ENCODE measurements at places on chromosomes 5 and 9.
A peak's percentile ranks its signal among the peaks of the same experiment; 100 is the strongest.

DNA sequence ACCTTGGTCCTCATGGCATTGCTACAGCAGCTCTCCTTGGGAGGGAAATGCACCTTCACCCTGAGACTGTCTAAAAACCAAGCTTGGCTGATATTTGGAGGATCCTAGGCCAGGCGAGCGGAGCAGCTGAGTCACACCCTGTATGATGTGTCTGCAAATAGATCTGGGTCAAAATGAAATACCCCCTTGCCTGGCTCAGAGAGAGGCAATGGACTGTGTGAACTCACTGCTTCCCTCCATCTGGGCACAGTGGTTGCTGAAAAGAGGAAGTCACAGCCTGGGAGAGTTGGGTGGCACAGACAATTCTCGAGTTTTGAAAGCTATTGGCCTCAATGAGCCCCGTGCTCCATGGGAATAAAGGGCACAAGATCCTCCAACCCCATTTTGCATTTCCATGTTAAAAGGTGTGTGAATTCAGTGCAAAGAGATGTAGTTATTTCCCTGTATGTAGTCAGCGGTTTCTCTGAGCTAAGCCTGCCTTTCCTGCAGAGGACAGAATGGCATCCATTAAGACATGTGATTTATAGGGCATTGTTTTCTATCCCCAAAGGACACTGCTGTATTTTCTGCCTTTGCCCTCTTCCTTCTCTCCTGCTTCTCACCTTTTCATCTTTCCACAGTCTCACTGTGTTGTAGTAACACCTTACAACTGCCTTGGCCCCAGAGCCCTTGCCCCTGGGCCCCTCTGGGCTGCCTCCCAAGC lies 177.2 kb downstream of the GADD45G start:
- peak; percentile 8 for DNase-seq

DNA sequence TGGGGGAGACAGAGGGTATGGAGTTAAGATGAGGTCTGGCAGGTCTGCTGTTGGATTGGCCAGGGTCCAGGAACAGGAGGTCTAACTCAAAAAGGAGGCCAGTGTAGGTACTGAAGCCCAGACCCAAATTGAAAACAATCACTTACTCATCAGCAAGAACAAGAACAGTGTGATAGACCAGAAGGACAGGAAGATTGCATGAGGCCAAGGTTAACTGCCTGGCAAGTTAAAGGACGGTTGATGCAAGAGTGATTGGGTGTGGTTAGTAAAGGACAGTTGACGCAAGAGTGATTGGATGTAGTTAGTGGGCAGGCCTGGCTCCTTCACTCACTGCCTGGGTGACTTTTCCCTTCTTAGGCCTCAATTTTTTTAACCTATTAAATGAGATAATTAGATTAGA lies 132.6 kb downstream of the PDZD2 start:
- DNase-seq: no peak

- DNase-seq: no peak
These were observed 298.3 kb upstream of the TNC start for GRCh38 chr9:115416299-115416698.

GRCh38 chr9:121239071-121239470 lies 28.9 kb upstream of the GSN start:
- DNase-seq: no peak

DNA sequence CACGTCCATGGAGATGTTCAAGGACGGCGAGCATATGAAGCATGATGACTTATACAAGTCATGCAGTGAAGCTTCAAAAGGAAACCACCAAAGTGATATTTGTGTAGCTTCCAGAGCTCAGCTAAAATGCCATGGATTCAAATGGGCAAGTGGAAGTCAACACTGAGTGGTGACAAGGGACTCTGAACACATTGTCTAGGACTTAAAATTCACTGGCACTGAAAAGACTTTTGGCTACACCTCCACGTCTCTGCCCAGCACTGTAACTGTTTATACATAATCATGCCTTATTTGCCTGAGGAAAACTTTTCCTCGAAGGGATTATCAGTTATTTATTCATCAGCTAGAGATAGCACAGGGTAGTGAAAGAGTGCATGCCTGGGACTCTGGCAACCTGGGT lies 15.2 kb downstream of the CTXN3 start:
- no peak for DNase-seq

DNA sequence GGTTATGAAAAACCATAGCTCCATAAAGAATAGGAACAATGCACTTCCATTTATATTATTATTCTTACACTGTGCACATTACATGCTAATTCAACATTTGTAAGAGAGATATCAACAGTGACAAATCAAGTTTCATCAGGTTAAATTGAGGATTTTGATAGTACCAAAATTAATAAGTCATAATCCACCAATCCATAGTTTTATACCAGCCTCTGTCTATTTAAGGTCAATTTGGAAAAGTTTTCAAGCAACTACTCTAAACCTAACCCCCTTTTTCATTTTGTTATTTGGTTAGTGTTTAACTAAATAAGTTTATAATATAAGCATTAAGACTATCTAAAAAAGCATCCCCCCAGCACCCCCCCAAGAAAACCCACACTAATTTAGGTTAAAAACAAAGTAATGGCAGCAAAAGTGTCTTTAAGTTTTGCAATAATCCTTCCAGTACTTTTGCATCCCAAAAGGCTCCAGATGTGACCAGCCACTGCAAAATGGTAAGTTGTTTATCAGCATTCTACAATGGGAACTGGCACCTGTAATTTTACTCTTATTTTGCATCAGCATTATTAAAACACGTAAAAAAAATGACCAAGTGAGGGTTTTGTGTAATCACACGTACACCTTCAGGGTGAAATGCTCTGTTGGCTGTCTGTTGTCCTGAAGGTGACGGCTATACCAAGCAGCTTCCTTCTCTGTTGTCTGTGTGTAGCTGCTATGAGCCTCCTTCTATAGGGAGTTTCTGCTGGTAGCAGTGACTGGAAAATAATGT lies 36.8 kb upstream of the SSBP2 start:
- DNase-seq: no peak

- DNase-seq: no peak
These were observed 7.6 kb upstream of the GRPEL2 start for GRCh38 chr5:149337736-149338135.

GRCh38 chr9:98521141-98521540 lies 187.6 kb downstream of the GABBR2 start:
- peak; percentile 38 for DNase-seq

GRCh38 chr5:101306391-101307137 lies 403.5 kb upstream of the ST8SIA4 start:
- DNase-seq: peak; percentile 87

- no peak for DNase-seq
These were observed 11.1 kb upstream of the ESM1 start for GRCh38 chr5:54996466-54996865.

DNA sequence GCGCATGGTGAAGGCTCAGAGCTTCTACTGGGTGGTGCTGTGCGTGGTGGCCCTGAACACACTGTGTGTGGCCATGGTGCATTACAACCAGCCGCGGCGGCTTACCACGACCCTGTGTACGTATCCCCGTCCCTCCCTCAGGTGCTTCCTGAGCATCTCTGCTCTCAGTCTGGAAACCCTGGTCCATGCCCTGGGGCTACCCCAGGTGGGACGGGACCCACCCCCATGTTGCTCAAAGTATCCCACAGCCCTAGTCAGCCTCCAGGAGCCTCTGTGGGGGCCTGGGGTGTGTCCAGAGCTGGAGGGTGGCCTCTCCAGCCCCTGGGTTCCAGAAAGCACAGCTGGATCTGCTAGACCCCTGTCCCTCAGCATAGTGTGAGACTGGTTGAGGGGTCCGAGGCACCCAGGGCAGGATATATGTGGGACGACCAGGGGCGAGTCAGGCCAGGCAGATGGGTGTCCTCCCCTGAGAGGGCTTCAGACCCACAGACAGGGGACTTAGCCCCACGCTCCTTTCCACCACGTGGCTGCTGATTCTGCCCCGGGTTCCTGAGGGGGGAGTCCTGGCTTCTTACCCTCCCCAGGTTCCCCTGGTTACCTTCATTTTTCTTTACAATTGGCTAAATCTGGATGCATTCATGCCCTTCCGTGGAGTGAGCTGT lies 94.0 kb downstream of the CACNA1B start:
- DNase-seq: no peak

DNA sequence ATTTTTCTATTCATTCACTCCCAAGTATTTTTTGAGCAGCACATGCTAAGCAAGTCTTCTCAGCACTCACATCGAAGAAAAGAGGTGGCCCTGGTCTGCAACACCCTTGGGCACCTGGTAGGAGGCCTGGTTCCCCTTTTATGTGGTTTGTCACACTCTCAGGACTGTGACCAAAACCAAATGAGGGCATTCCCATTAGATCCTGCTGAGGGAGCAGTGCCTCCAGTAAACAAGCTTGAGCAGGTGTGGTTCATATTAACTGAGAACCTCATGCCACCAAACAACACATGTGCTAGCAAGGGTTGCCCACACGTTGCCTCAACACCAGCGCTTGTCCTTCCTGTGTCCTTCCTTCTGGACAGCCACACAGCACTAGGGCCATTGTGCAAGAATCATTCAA lies 26.9 kb upstream of the SYK start:
- DNase-seq: no peak

DNA sequence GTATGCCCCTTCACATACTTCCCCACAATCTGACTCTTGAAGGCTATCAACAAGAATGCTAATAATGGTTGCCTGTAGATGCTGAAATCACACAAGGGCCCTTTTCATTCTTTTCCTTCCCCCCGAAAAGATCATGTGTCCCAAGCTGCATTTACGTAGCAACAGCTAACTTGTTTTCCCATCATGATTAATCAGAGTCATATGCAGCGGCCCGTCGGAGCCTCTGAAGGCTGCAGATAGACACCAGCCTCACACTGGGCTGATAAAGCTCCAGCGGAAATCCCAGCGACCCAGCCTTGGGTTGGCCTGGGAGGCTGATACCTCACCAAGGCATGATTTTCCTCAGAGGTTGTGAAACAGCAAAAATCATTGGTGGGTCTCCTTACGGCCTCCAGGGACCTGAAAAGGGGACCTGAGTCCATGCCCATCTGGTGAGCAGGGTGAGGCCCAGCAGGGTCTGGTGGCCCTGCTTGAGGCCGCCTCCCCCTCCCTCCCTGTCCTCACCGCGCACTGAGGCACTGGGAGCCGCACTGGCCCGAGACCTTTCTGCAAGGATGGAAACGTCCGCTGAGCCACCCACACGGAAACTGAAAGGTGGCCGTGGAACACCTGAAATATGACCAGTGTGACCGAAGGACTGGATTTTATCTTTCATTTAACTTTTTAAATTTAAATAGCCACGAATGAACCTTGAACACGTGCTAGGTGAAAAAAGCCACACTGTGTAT lies 114.2 kb upstream of the PHYKPL start:
- DNase-seq: no peak

GRCh38 chr5:11364531-11364930 lies 539.7 kb downstream of the CTNND2 start:
- DNase-seq: no peak

GRCh38 chr9:17630531-17630949 lies 51.7 kb downstream of the SH3GL2 start:
- DNase-seq: no peak

GRCh38 chr9:112334432-112334841 lies 1.0 kb upstream of the PTBP3 start:
- peak; percentile 88 for DNase-seq

DNA sequence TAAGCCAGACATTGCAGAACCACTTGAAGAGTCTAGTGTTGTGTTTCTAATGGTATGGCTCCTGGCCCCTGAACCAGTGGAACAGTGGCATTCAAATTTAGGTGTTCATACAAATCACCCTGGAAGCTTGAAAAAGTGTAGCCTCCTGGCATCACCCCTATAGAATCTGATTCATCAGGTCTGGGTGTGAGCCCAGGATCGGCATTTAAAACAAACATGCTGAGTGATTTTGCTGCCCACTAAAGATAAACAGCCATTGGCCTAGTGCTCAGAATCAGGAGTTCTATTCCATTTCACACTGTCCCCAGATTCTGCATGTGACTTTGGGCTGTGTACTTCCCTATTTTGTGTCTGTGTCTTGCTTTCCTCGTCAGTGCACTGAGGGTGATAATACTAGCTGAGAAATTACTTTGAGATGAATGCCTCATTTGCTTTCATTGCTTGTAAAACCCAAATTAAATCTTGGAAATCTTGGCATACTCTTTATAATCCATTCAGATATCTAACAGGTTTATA lies 241.5 kb upstream of the CLINT1 start:
- no peak for DNase-seq

- no peak for DNase-seq
These were observed 24.2 kb downstream of the CSNK1A1 start for GRCh38 chr5:149526845-149527590.
